ENCODE measurements at places on chromosomes 5 and 9. TPM values are rescaled to one million over a fixed set of nuclear protein-coding genes. Genes with fewer than 3 reads are reported as not detected.

DNA sequence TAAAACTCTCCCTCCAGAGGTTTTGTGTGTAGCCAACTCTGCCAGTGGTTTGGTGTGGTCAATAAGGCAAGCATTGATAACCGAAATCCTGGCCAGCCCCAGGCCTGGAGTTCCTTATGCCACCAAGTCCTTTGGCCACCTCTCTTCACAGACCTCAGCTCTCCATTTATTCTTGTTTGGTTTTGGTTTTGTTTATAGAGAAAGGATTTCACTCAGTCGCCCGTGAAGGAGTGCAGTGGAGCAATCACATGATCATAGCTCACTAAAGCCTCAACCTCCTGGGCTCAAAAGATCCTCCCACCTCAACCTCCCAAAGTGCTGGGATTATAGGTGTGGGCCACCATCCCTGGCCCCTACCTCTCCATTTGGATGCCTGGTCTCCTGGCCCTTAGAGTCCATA lies 55.4 kb upstream of the PPARGC1B start:
- DNase-seq = peak; percentile 51

- DNase-seq = no peak
Measured at GRCh38 chr5:108760512-108760911, 12.8 kb downstream of the FER start.

GRCh38 chr9:107707915-107708441 lies 218.4 kb upstream of the KLF4 start:
- DNase-seq = peak; percentile 18

GRCh38 chr5:172830275-172830799 lies 3.7 kb upstream of the ERGIC1 start:
- no peak for DNase-seq

GRCh38 chr9:86257391-86257790 lies 2.1 kb downstream of the C9orf153 start:
- DNase-seq = no peak

- DNase-seq = no peak
Measured at GRCh38 chr9:3735251-3735650, 209.4 kb upstream of the RFX3 start.

DNA sequence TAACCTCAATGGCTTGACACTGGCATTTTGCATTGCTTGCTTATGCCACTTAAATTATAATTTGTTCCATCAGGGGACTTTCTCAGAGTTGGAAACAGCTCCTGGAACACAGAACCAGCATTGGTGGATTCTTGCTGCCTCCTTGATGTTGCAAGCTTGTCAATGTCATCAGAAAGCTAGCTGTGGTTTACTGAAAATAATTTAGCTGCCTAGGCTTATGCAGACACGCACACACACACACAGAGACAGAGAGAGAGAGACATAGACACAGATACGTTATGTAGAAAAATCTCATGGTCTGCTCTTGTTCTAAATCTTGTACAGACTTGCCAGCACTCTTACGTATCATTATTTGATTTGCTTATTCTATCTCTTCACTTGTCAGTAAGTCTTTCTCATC lies 78.0 kb downstream of the HMHB1 start:
- DNase-seq = peak; percentile 19

GRCh38 chr5:132768485-132768868 lies 8.6 kb downstream of the SEPTIN8 start:
- DNase-seq = no peak

DNA sequence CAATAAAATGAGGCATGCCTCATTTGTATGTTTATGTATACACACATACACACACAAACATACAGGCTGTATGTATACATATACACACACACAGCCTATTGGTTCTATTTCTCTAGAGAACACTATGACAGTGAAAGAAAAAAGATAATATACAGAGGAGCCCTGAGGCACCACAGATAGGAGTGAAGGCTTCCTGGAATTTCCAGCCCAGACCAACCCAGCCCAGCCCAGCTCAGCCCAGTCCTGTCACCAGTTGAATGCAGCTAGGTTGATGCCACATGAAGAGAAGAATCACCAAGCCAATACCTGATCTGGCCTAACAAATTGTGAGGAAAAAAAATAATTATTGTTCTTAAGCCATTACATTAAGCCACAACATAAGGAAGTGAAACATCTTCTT lies 126.9 kb upstream of the PDE4D start:
- no peak for DNase-seq

DNA sequence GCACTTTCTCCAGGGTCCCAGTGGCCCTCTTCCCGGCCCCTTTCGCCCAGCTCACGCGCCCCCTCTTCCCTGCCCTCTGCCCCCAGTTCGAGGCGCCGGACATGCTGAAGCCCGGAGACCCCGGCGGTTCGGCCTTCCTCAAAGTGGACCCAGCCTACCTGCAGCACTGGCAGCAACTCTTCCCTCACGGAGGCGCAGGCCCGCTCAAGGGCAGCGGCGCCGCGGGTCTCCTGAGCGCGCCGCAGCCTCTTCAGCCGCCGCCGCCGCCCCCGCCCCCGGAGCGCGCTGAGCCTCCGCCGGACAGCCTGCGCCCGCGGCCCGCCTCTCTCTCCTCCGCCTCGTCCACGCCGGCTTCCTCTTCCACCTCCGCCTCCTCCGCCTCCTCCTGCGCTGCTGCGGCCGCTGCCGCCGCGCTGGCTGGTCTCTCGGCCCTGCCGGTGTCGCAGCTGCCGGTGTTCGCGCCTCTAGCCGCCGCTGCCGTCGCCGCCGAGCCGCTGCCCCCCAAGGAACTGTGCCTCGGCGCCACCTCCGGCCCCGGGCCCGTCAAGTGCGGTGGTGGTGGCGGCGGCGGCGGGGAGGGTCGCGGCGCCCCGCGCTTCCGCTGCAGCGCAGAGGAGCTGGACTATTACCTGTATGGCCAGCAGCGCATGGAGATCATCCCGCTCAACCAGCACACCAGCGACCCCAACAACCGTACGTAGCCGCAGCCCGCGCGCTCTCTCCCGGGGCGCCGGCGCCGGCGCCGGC lies 1.0 kb downstream of the PRDM6 start:
- DNase-seq = no peak

GRCh38 chr9:109683521-109683920 lies 96.5 kb upstream of the PALM2AKAP2 start:
- DNase-seq = no peak

GRCh38 chr5:149162401-149163084 lies 21.2 kb downstream of the ABLIM3 start:
- DNase-seq = peak; percentile 84

- DNase-seq = no peak
Measured at GRCh38 chr5:105735704-105736103, 1935.0 kb downstream of the EFNA5 start.

- peak; percentile 68 for DNase-seq
Measured at GRCh38 chr5:52915176-52915875, 73.8 kb upstream of the ITGA2 start.

DNA sequence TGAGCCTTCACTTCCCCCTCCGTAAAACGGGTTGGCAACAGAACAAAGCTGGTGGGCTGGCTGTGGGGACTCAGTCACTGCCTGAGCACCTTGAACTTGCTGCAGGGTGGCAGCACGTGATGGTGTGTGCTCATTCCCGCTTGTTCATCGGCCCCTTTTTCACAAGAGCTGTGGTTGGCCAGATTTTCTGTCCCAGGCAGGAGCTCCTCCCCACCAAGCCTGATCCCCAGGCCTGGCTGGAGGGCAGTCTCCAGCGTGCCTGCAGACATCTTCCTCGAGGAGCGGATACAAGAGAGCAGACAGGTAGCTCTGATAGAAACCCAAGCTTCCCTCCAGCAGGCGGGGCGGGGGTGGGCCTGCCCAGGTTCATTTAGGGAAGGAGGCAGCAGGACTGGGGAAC lies 61.9 kb upstream of the ORM1 start:
- no peak for DNase-seq

DNA sequence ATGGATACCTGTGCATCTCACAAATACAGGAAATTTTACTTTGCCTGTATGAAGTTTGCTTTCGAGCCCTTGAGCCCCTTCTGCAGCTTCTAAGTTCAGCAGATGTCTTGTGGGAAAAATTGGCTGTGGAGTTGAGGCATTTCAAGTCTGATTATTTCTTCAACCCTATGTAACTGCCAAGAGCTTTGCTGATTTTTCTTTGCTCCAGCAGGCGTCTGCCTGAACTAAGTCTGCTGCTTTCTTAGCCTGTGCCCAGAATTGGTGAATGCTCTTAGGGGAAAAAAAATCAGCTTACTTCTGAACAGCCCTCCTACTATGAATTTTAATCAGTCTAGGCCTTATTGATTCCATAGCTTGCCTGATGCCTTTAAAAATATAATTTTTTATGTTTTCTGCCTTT lies 41.2 kb downstream of the RIC1 start:
- DNase-seq = no peak

GRCh38 chr9:121732886-121733285 lies 81.5 kb downstream of the DAB2IP start:
- DNase-seq = no peak

DNA sequence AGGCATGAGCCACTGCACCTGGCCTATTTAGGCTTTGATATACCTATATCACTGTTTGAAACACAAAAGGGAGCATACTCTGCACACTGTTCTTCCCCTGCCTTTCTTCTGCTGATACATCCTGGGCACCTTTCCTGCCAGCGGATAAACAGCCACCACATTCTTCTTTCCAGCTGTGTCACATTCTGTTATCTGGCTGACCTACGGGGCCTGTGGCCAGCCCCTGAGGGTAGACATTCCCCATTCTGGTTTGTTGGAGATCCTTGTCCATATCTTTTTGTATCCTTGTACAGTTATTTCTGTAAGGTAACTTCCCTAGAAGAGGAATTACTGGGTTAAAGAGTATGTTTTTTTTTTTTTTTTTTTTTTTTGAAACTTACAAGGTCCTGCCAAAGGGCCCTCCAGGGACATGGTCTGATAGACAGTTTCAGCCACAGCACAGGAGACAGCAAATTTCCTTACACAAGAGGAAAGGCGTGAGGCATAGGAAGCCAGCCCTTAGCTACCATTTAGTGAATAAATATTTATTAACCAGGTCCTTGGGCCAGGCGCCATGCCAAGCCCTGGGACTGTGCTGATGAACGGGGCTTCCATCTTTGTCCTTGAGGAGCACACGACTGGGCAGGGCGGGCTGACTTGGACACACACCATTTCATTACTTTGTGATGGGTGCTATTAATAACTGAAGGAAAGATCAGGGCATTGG lies 57.8 kb downstream of the ERGIC1 start:
- peak; percentile 86 for DNase-seq

DNA sequence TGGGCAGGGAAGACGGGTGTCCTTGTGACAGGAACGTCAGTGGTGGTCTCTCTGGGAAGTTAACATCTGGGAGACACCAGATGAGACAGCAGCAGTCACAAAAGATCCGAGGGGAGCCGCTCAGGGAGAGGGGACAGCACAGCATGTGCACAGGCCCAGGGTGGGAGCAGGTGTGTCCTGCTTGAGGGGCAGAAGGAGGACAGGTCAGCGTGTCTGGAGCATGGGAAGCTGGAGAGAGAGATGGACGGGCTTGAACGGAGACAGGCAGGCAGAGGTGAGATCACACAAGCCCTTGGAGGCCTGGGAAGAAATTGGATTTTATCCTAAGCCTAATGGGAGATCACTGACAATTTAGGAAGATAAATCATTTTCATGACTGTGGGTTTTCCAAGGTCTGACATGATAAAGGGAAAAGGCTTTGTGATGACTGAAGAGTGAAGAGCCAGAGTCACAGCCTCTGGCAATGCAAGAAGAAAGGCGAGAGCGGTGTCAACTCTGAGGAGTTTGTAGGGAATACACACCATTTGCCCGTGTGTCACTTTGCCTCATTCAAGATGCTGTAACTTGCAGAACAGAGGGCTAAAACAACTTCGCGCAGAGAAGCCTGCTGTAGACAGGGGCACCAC lies 88.3 kb downstream of the FSTL4 start:
- DNase-seq = no peak

DNA sequence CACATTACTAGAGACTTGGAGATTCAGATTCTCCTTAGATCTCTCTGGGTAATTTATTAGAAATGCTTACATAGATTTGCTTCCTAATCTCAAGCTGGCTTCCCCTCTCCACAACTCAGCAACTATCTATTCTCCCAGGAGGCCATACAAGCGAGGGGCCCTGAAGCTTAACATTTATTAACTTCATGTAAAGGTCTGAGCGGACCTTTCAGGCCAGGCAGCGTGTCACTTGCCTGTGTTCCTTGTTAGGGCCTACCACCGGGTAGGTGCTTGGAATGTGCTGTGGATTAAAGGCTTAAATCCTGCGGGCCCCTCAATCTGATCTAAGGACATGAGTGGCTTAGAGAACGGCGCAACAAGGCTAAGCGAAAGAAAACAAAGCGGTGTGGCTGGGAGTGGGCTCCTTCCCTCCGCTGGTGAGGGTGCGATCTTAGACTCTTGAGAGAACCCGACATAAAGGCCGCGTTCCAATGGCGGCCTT lies 712 bp upstream of the HSPA4 start:
- DNase-seq = peak; percentile 34

GRCh38 chr5:65173130-65173525 lies 308.6 kb downstream of the ADAMTS6 start:
- no peak for DNase-seq

- no peak for DNase-seq
Measured at GRCh38 chr5:176529116-176529740, 8.0 kb downstream of the RNF44 start.

DNA sequence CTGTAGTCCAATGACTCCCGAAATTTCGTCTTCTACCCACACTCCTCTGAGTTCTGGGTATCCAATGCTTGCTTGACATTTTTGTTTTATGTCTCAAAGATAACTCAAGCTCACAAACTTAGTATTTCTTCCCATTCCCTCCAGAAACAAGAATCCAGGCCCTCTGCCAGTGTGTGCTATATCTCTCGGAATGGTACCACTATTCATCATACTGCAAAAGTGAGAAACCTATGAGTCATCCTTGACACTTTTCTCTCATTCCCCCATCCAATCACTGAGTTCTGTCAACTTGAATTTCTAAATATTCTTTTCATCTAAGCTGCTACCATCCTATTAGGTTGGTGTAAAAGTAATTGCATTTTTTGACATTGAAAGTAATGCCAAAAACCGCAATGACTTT lies 9.8 kb downstream of the SLC12A2 start:
- no peak for DNase-seq

DNA sequence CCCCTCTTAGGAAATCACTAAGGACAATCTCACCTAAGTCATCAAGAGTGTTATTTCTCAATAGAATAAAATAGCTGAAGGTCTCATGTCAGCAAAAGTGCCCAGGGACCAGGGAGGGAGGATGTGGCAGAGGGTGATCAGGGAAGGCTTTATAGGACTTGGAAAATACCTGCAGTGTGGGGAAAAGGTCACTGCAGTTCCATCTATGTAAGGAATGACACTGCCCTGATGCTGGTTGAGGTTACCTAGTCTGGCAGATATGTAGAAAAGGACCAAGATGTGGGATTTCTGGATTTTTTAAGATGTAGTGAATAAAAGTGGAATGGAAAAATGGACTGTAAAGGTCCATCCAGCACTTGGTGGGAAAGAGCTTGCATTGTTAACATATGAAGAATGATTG lies 18.3 kb downstream of the PRDM9 start:
- DNase-seq = no peak

- DNase-seq = no peak
Measured at GRCh38 chr5:164132358-164132757, 626.9 kb downstream of the MAT2B start.

Gene SHISAL2B
- not detected for total RNA-seq

Gene NRARP
- total RNA-seq = 0.55 TPM

Gene PCDHGA7
- 2.3 TPM for total RNA-seq

Gene PCDHB7
- under 0.01 TPM for total RNA-seq

Gene OR1Q1
- not detected for total RNA-seq

Gene PHF24
- total RNA-seq = not detected

Gene CYLC2
- not detected for total RNA-seq

Gene IFNA2
- total RNA-seq = not detected

Gene SPATA31C1
- total RNA-seq = not detected

Gene CCDC192
- not detected for total RNA-seq

Gene SPOCK1
- 224 TPM for total RNA-seq

Gene CD72
- 0.60 TPM for total RNA-seq

Gene SMC5
- total RNA-seq = 18.6 TPM

Gene MYOT
- not detected for total RNA-seq

Gene SH2D3C
- 0.05 TPM for total RNA-seq

Gene RANBP17
- total RNA-seq = 9.6 TPM

Gene TRPM3
- total RNA-seq = 0.35 TPM
